ENCODE measurements at places on chromosomes 5 and 9.
A peak's percentile ranks its signal among the peaks of the same experiment; 100 is the strongest.

- no peak for DNase-seq
Measured at GRCh38 chr5:1187234-1187949, 14.0 kb upstream of the SLC6A19 start.

GRCh38 chr9:15104826-15105420 lies 194.7 kb upstream of the FREM1 start:
- no peak for DNase-seq

DNA sequence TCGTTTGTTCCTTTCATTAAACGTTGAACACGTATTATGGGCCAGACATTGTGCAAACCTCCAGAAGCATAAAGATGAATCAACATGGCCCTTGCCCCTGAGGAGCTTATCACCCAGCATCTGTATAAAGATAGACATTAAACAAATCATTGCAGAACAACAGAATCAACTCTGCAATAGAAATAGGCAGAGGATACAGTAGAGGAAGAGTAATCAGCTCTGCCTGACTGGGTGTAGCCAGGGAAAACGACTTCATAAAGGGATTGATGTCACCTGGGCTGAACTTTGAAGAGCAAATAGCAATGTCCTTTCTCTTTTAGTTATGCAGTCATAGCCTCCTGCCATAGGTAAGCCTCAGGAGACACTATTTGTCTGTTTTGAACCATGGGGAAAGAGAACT lies 13.4 kb downstream of the RGS7BP start:
- DNase-seq: no peak

- no peak for DNase-seq
Measured at GRCh38 chr9:106843371-106843770, 19.6 kb upstream of the ZNF462 start.

DNA sequence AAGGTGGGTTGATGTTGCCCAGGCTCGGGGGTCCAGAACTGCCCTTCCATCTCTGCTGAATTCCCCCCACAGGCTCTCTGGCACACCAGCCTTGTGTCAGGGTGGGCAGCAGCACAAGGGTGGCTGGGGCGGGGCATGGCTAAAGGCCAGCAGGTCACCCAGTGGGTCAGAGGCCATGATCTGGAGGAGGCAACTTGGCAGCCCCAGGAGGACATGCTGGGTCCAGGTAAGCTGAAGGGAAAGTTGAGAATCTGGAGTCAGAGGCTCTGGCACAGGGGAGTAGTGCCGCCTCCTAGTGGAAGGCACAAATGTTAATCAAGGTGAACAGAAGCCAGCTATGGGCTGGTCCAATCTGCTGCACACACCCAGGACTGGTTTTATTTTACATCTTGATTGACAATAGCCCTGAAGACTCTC lies 6.2 kb downstream of the TMEM8B start:
- no peak for DNase-seq

DNA sequence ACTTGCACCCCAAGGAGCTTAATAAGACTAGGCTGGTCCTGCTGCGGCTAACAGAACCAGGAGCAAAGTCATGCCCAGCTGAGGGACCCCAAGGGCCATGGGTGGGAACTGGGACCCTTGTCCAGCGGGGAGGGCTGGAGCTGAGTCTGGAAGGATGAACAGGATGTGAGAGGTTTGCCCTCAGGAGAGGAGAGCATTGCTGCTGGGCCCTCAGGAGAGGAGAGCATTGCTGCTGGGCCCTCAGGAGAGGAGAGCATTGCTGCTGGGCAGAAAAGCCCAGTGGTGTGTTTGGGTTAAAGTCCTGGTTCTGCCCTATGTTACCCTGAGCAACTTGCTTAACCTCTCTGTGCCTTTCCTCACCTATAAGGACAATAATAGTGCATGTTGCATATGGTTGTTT lies 125.8 kb downstream of the MACROH2A1 start:
- no peak for DNase-seq

- DNase-seq: no peak
Measured at GRCh38 chr9:92986176-92987119, 39.1 kb downstream of the FGD3 start.

DNA sequence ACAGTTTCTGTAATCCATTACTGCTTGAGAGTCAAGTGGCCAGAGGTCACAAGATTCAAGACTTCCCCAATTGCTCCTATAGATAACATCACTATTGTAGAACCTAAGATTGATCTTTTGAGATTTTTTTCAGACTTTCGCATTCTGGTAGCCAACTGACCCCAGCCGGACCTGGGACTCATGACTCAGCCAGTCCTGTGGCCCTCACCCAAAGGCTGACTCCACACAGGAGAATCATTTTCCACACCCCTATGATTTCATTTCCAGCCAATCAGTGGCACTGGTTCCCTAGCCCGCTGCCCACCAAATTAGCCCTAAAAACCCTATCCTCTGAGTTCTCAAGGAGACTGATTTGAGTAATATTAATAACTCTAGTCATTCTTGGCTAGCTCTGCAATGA lies 36.2 kb downstream of the TARS1 start:
- DNase-seq: no peak

DNA sequence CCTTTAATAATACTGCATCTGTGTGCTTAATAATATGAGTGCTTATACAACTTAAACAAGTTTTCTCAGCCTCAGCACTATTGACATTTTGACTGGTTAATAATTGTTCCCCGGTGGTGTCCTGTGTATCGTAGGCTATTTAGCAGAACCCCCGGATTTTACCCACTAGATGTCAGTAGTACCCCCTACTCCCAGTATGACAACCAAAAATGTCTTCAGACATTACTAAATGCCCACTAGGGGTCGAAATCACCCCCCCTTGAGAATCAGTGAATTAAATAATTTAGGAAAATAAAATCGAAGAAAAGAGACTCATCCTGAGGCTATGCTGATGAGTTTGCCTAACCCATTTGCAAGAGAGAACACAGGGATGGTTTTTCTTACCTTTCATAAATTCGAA lies 166.3 kb downstream of the ATP10B start:
- no peak for DNase-seq

- no peak for DNase-seq
Measured at GRCh38 chr5:32642276-32643002, 57.1 kb downstream of the SUB1 start.

DNA sequence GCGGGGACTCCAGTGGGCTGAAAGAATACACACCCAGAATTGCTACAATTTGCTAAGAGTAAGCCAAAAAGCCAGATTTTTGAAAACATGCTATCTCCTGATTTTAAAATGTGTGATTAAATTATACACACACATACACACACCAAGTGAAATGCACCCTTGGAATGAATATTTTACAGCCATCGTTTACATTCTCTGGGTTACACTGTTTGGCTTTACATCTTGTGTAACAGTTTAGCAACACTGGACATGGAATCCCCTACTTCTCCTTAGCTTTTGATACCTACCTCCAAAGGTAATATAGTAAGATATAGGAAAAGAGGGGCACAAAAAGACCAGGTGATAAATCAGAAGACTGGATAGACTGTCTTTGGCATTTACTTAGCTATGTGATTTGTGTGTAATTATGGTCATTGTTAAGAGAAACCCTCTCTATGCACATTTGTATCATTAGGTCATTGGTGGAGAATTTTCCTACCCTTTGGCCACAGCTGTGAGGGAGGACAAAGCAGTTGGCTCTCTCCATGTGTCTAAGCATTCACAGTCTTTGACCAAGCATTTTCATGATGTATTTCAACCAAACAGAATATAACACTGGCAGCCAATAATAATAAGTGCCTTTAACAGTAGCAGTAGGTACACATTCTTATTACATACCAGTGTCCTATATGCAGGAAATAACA lies 7.6 kb downstream of the SVEP1 start:
- DNase-seq: no peak

- DNase-seq: no peak
Measured at GRCh38 chr5:137845472-137845871, 22.2 kb upstream of the MYOT start.

GRCh38 chr9:31304576-31304975 lies 1079.9 kb upstream of the ACO1 start:
- no peak for DNase-seq

DNA sequence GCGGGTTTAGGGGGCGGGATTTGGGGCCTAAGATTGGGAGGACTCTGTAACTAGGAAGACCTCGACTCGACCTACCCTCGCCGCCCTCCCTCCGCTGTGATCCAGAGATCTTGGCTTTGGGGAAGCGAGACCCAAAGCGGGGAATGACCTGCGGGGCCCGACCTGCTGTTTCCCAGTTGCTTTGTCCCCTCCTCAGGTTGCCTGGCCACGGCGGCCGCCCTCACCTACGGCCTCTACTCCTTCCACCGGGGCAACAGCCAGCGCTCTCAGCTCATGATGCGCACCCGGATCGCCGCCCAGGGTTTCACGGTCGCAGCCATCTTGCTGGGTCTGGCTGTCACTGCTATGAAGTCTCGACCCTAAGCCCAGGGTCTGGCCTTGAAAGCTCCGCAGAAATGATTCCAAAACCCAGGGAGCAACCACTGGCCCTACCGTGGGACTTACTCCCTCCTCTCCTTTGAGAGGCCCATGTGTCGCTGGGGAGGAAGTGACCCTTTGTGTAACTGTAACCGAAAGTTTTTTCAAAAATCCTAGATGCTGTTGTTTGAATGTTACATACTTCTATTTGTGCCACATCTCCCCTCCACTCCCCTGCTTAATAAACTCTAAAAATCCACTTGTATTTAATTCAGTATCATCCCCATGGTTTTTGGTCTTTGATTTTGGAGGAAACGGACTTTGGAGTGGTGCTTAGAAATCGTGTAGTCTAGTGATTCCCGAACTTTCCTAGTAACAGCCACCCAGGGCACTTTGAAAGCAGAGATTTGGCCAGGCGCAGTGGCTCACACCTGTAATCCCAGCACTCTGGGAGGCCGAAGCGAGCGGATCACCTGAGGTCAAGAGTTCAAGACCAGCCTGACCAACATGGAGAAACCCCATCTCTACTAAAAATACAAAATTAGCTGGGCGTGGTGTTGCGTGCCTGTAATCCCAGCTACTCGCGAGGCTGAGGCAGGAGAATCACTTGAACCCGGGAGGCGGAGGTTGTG lies 878 bp downstream of the HIGD2A start:
- no peak for DNase-seq

- no peak for DNase-seq
Measured at GRCh38 chr5:115379622-115380344, 83.3 kb upstream of the CCDC112 start.

DNA sequence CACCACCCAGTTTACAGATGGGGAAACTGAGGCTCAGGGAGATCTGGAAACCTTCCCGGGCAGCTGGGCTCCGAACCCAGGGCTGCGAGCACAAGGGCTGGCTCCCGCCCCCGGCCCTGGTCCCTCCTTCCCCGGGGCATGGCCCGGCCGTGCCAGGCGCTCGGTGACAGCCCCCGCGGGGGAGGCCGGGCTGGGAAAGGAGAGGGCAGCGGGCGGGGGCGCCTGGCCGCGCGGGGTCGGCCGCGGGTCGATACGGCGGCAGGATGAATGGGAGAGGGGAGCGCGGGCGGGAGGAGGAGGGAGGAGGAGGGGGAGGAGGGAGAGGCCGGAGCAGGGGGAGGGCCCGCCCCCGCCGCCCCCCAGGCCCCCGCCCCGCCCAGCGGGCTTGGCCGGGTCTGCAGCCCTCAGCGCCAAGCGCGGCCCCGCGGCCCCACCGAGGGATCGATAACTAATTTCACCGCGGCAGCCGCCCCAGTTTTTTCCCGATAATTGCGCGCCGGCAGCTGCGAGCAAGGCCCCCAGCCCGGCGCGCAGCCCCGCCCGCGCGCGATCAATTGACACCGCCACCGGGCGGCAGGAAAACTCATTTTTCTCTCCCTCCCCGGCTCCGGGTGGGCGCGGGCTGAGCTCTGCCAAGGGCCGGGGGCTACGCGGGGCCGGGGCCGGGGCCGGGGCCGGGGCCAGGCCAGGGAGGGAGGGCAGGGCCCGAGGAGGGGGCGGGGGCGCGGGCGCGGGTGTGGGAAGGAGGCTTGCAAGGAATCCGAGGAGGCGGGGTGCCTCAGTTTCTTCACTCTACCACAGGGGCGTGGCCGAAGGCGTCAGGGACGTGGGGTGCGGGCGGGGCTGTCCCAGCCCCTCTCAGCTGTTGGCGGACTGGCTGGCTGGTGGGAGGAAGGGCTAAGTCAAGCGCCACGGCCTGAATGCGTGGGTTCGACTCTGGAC lies 52.1 kb downstream of the C9orf50 start:
- DNase-seq: peak; percentile 78

GRCh38 chr9:27247756-27248155 lies 49.2 kb downstream of the EQTN start:
- DNase-seq: no peak

GRCh38 chr9:112174222-112174964 lies 704 bp downstream of the SUSD1 start:
- DNase-seq: no peak

- DNase-seq: no peak
Measured at GRCh38 chr9:74847478-74848152, 40.1 kb downstream of the TRPM6 start.

- DNase-seq: peak; percentile 12
Measured at GRCh38 chr5:1012313-1012841, 3.8 kb downstream of the NKD2 start.

GRCh38 chr5:43304525-43304924 lies 8.7 kb downstream of the HMGCS1 start:
- DNase-seq: no peak

GRCh38 chr9:136584401-136584932 lies 38.6 kb upstream of the NOTCH1 start:
- DNase-seq: no peak

Data from ovary (tissue), 10 donors.